ENCODE measurements at places on chromosomes 4 and X.
A peak's percentile ranks its signal among the peaks of the same experiment; 100 is the strongest.

DNA sequence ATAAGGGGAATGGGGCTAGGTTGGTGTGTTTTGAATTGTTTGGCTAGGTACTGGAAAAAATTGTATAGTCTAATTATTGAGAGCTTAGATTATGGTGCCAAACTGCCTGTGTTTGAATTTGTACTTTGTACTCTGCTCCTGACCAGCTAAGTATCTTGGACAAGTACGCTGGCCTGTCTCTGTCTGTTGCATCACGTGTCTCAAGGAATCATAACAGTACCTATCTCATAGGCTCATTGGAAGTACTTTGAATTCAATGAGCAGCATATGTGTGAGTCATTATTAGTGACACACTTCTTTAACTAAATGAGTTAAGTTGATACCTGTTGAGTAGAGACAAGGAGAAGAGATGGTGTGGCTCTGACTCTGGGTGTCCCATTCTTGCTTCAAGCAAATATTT lies 69.5 kb upstream of the MND1 start:
- no peak for DNase-seq

DNA sequence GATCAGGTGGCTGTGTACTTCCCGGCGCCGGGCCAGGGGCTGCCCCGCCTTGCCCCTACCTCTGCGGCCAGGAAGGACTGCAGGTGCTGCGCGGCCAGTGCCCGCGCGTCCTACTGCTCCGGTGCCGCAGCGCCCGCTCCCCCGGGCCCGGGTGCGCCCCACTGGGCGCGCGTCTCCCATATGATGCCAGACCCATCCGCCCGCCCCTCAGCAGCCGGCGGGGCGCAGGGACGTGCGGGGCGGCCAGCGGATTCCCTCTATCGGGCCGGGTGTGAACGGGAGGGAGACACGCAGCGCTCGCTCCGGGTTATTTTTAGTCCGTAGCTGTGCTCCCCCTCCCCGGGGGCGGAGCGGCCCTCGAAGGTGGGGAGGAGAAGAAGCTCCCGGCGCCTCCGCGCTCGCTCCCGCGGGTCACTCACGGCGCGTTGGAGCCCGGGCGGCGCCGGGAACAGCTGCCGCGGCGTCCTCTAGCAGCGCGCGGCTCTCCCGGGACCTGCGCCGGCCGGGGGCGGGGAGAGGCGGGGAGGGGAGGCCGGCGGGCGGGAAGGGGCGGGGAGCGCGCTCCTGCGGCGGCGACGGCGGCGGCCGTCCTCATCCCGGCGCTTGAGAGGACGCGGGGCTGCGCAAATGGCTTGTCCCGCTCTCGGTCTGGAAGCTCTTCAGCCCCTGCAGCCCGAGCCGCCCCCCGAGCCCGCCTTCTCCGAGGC lies 103.6 kb downstream of the UCHL1 start:
- DNase-seq: peak; percentile 79

DNA sequence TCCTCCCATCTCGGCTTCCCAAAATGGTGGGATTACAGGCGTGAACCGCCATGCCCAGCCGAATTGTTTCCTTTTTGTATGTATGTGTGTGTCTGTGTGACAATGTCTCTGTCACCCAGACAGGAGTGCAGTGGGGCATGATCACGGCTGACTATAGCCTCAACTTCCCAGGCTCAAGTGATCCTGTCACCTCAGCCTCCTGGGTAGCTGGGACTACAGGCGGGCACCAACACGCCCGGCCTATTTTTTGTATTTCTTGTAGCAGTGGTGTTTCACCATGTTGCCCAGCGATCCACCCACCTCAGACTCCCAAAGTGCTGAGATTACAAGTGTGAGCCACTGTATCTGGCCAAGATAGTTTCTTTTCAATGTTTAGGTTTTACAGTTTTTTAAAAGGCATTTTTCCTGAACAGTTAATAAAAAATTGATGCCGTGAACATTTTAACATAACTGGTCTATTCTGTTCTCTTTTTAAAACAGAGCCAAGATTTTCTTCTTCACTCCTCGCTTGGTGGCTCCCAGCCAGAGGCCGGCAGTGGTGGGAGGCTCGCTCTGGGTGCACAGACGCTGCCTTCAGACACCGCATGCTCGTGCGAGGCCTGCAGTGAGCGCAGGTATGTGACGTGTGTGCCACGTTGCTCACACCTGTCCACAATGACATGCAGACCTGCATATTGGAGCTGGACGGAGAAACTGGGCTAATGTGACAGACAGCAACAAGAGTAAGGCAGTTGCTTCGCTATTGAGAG lies 88.5 kb downstream of the FAM193A start:
- no peak for DNase-seq

GRCh38 chr4:122003335-122003734 lies 51.5 kb upstream of the TRPC3 start:
- no peak for DNase-seq

GRCh38 chrX:46180258-46180687 lies 364.9 kb downstream of the ZNF674 start:
- peak; percentile 36 for DNase-seq

GRCh38 chrX:17826609-17827496 lies 34.2 kb downstream of the RAI2 start:
- no peak for DNase-seq

- no peak for DNase-seq
Measured at GRCh38 chrX:15721911-15722310, 16.2 kb upstream of the CA5B start.

- DNase-seq: no peak
Measured at GRCh38 chr4:85005865-85006377, 39.4 kb upstream of the WDFY3 start.

- no peak for DNase-seq
Measured at GRCh38 chrX:53422861-53423306, at the start of gene RIBC1. Gene RIBC1, plus strand, starts transcription at chrX:53422873. Its CDS starts 3,404 bp downstream, at chrX:53426277.

GRCh38 chr4:113620032-113620431 lies 141.5 kb downstream of the CAMK2D start:
- no peak for DNase-seq

DNA sequence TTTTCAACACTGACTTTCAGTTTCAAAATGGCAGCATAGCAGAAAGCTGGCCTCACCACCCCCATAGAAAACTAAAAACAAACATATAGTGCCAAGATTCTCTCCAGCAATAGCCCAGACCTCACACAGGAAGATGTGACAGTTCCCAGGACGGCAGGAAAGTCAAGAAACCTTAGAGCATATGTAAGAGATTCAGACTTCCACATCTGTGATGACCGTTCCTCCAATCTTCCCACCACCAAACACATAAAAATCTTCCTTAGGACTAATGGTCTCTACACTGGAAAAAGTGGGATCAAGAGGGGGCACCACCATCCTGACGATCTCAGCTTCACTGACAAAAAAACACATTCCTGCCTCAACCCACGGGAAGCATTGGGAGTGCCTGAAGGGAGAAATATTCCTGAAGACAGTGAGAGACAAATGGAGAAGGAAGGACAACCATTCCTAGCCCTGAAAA lies 134.1 kb upstream of the CPXCR1 start:
- DNase-seq: no peak

- DNase-seq: no peak
Measured at GRCh38 chrX:71604141-71604540, 14.2 kb downstream of the CXCR3 start.

- no peak for DNase-seq
Measured at GRCh38 chr4:183106839-183107238, 7.8 kb downstream of the WWC2 start.

- no peak for DNase-seq
Measured at GRCh38 chr4:89587364-89587763, 249.6 kb downstream of the SNCA start.

DNA sequence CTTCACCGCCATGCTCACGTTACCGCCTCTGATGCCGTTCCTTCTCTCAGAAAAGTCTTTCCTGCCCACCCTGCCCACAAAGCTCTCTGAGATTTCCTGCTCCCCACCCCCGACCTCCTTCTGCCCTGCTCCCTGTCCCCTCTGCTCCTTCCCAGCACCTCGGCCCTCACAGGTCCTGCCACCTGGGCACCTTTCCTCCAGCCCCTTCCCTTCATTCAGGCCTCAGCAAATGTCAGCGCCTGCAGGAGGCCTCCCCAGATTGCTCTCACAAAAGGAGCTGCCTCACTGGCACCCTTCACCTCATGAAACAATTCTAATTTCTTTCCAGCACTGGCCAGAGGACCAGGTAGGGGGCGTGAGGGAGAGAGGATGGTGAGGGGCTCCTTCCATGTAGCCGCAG lies 33.6 kb upstream of the MXD4 start:
- DNase-seq: peak; percentile 12

- DNase-seq: no peak
Measured at GRCh38 chr4:26135331-26135730, 185.5 kb upstream of the RBPJ start.

- DNase-seq: no peak
Measured at GRCh38 chrX:9845578-9845952, 59.3 kb downstream of the SHROOM2 start.

- DNase-seq: no peak
Measured at GRCh38 chr4:143241892-143242291, 57.2 kb downstream of the USP38 start.

GRCh38 chr4:1685235-1686150 lies 1.4 kb upstream of the FAM53A start:
- peak; percentile 73 for DNase-seq

- DNase-seq: no peak
Measured at GRCh38 chr4:137524725-137525369, 7.4 kb downstream of the PCDH18 start.

GRCh38 chr4:164313853-164314252 lies 440.1 kb upstream of the SMIM31 start:
- no peak for DNase-seq

DNA sequence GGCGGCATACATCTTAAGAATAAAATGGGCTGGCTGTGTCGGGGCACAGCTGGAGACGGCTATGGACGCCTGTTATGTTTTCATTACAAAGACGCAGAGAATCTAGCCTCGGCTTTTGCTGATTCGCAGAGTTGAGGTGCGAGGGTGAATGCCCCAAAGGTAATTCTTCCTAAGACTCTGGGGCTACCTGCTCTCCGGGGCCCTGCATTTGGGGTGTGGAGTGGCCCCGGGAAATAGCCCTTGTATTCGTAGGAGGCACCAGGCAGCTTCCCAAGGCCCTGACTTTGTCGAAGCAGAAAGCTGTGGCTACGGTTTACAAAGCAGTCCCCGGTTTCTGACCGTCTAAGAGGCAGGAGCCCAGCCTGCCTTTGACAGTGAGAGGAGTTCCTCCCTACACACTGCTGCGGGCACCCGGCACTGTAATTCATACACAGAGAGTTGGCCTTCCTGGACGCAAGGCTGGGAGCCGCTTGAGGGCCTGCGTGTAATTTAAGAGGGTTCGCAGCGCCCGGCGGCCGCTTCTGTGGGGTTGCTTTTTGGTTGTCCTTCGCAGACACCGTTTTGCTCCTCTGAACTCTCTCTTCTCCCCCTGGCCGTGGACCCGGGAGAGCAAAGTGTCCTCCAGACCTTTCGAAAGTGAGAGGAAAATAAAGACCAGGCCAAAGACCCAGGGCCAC lies 1.9 kb downstream of the SHOX start:
- peak; percentile 61 for DNase-seq

- peak; percentile 14 for DNase-seq
Measured at GRCh38 chr4:6065934-6066590, 47.8 kb upstream of the C4orf50 start.

DNA sequence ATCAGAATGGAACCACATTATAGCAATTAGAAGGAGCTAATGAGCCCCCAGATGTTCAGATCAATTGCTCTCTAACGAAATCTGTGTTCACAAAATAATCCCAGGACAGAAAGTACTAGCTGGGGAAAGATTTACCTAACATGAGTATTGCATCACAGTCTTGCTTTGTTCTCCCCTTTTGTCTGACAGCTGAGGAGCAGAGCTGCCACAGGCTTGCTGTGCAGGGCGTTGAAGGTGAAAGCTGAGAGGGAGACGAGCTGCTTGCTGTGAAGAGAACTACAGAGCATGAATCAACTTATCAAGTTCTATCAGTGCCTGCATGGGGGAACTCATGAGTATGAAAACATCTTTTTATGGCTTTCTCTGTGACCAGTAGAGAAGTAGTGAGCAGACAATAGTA lies 441.2 kb downstream of the CENPC start:
- DNase-seq: no peak

DNA sequence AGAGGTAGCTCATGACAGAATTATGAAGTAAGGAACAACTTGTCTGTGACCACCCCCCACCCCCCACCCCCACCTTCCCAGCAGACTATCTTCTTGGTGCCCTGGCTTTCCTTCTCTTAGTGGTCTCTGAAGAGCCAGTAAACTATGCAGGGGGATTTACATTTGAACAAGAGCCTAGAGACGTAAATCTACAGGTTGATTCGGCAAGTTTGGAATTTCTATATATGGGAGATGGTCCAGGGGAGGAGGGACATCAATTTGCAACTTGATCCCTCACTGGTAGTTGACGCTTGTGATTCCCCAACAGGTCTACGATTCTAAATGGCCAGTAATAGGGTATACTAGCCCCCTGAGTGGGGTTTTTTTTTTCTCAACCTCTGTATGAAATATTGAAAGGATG lies 36.7 kb downstream of the IL13RA1 start:
- DNase-seq: no peak

DNA sequence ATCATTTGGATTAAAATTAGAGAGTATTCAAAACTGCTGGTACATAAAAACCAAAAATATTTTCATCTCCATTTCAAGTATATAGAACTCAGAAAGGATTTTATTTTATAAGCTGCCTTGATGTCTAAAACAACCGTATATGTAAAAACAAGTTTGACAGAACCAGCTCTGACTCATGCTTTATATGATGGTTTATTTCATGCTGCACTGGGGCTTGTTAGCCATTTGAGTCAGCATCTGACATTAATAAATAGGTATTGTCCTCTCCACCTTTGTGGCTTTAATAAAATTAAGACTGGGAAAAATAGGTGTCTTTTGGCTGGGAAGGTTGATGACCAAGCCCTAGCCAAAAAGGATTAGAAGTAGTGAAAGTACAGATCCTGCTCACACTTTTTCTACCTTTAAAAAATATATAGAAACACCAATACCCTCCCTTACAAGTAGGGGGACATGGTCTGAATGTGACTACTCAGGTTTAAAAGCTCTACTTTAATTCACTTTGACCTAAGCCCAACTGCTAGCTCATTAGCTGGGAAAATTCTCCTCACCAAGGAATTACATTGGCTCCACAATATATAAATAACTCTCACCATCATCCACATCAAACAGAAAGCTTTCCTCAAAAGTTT lies 228.1 kb downstream of the ADAMTS3 start:
- no peak for DNase-seq

DNA sequence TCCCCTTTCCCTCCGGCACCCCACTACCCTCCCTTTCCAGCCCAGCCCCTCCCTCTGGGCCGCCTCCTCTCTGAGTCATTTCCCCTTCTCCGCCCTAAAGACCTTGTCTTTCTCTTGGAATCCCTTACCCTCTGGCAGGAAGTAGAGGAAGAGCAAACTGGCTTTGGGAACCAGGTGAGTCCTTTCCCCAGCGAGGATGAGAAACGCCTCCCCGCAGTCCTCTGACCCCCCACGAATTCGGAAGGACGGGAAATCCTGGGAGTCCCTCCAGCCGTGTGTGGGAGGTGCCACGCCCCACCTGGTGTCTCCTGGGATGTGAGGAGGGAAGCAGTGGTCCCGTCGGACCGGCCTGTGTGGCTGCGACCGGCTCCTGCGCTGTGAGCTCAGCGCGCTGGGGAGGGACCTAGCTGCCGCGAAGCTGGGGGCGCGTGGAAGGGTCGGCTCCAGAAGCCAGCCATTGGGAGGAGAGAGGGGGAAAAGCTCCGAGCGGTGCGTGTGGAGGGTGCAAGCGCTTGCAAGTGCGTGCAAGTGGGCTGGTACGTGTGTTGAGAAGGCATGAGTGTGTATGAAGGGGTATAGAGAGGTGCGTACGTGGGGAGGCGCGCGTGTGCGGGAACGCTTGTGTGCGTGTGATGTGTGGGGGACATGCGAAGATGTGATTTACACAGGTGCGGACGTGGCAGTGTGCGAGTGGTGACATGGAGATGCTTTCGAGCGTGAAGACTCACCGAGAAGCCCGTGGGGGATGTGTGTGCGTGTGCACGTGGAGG lies 46.3 kb downstream of the TEX13B start:
- no peak for DNase-seq

- no peak for DNase-seq
Measured at GRCh38 chrX:131671735-131672134, 127.9 kb downstream of the OR13H1 start.
